Lower leg skin (tissue), 4 donors: ENCODE measurements at places on chromosomes 5 and 9. TPM values are rescaled to one million over a fixed set of nuclear protein-coding genes. Genes with fewer than 3 reads are reported as not detected.

DNA sequence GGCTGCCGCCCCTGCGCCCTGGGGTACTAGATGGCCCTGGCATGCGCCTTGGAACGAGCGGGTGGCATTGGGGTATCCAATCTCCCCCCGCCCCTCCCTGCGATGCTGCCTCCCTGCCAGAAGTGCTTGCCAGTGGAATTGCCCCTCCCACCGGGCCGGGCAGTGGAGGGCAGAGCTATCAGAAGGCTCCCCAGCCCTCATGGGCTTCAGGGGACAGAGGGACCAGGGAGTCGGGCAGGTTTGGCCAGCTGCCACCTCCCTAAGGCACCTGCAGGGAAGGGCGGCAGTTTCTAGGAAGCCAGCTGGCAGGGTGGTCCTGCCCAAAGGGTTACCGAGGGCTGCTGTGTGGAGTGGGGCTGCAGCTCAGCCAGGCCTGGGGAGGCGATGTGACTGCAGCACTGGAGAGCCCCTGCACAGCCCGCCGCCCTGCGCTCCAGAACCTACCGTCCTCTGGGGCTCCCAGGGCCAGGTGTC is 52.8 kb upstream of the EGFL7 start:
- no peak for DNase-seq

DENND1A gene
- 8.7 TPM for total RNA-seq

DNA sequence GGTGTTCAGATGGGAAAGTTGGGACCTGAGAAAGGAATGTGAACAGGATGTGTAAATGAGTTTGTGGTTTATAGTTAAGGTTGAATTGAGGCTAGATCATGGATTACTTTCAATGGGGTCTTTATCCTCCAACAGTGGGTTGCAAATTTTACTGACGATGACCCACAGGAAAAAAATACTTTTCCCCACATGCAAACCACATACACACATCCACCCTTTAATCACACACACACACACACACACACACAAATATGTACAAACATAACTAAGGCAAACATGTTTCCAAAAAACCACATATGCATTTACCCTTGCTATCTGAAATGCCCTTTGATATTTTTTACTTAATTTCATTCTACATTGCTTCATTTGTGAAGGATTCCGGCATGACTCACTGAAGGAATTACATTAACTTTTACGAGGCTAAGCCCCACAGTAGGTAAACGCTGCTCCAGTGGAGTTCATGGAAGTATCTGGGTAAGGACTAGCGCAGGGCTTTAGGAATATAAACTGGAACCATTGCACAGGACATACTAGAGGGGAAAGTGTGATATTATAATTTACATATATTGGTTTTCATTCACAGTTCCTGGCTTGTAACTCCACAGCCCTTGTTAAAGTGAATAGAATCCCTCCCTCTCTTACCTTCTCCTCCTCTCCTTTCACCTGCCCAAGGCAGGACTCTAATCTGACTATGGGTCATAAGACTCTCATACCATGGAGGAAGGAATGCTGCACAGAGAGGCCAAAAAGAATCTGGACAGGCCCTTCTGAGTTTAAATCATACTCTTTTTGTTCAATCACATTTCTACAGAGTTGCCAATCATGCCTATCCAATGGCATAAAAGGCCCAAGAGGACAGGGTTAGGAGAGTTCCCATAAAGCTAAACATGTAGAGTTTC is 8.5 kb upstream of the SPEF2 start:
- DNase-seq, result no peak

GRCh38 chr5:122500245-122501088 is 188.4 kb downstream of the SNCAIP start:
- DNase-seq, result no peak

C5orf52 gene
- not detected for total RNA-seq

DNA sequence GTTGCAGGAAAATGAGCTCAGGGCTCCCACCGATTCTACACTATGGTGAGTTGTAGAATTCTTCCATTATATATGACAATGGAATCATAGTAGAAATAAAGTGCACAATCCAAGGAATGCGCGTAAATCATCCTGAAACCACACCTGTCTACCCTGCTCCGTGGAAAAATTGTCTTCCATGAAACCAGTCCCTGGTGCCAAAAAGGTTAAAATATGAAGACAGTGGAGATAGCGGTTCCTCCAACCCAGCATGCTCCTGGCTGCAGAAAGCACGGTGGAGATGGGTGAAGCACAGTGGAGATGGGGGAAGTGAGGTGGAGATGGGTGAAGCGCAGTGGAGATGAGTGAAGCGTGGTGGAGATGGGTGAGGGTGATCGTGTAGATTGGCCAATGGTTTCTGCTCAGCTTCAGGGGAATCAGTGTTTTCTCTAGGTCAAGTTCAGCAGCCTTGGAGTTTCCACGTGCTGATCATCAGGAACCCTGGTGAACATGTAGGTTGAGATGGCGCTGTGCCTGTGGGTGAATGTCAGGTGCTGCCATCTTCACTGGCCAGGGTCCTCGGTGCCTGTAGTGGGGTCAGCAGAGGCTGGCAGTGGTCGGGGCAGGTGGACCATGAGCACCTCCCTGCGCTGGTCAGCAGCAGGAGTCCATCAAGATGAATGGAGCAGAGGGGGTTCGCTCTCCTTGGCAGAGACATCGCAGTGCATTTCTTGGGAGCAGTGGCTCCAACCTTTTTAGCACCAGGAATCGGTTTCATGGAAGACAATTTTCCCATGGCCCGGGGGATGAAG is 20.3 kb downstream of the PAEP start:
- DNase-seq, result peak; percentile 59

LCN6 gene
- total RNA-seq, result not detected

DNA sequence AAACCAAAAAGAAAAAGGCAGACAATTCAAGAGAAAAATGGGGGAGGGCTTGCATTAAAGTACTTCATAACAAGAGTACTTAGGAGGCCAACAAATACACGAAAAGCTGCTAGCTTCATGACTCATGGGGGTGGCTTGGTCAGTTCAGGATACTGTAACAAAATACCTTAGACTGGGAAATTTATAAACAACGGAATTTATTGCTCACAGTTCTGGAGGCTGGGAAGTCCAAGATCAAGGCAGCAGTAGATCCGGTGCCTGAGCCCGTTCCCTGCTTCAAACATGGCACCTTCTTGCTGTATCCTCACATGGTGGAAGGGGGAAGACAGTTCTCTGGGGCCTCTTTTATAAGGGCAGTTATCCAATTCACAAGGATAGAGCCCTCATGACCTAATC is 111.4 kb downstream of the C9orf50 start:
- DNase-seq, result no peak

DNA sequence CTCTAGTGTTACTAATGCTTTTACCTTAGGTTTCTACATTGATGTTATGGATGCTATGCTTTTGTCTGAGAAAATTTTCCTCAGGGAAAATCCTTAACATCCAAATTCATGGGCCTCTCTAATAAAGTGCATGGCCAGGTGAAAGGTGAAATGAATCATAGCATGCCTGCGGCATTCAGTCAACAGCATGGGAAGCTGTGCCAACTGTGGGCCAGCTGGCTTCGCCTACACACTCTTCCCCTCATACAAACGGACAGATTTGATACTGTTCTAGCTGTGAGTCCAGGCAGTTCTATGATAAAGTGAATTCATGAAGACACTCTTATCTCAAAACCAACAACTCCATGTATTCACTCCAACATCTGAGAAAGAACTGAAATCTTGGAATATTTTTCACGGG is 374.1 kb downstream of the PLK2 start:
- DNase-seq, result no peak

GRCh38 chr5:150710165-150710564 is 9.3 kb upstream of the RBM22 start:
- no peak for DNase-seq
